ENCODE measurements at places on chromosomes 5 and 9.

- DNase-seq: no peak
Measured at GRCh38 chr5:85741972-85742371, 875.8 kb upstream of the COX7C start.

- DNase-seq: no peak
Measured at GRCh38 chr5:163889369-163889768, 383.9 kb downstream of the MAT2B start.

DNA sequence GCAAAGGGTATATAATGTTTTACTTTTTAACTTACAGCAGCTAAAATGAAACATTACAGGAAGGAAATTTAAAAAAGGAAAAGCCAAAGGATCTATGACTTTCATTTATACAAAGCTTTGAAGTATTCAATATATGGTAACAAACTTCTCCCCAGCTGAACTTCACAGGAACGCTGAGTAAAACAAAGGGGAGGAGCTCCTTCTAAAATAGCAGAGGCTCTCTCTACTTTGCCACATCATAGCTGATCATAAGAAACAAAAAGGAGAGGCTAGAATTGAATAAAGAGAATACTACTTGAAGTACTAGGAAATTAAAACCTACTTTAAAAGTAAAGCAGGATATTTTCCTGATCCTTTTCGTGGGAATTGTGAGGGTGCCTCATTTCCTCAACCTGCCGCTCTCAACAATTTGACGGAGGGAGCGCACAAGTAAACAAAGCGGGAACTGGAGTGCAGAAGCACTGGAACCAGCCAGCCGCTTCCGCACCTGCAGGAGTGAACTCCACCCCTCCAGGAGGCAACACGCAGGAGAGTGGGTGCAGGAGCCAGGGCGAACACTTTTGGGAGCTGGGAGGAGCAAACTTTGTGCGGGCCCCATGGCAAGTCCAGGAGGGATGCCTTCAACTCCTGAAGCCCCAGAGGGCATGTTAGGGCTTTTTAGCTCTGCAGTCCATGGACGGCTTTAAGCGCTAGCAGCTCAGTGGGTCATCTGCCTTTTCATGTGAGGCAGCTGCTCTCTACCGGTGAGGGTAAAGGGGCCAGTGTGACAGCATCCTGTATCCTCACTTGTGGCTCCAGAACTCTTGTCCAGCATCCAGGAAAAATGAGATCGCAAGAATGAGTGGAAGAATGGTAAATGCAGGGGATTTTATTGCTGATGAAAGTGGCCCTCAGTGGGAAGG is 757.4 kb downstream of the PTPRD start:
- DNase-seq: no peak

DNA sequence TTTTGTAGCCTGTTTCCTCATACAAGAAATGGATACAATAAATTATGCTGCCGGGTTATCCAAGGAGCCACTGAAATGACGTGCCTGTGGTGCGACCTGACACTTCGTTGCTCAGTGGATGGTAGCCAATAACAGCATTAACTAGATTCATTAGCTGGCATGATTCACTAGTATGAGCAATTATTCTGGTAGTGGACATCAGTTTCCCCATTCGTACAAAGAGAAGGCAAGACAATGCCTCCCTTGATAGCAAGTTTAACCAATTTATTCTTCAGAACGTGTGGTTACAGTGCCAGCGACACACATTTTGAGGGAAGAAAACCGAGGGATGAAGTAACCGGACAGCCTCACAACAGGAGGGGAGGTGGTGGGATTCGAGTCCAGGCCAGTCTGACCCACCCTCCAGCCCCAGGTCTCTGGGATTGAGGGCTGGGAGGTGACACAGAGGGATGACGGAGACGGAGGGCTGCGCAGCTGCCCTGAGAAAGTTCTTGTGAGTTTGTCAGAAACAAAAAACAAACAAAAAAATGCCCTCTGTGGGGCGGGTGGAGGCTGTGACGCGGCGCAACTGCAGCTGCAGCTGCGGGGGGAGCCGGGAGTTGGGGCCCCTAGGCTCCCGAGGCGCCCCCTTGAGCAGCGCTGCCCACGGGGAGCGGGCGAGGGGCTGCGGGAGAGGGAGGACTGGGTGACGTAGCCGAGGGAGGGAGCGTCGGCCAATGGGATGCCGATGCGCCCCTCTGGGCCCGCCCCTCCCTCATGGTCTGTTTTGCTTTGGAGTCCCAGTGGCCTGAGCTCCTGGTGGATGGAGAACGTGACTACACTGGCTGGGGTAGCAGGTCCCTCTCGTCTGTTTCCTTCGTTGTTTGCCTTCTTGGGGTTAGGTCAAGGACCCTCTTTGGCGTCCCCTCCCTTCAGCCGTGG is 10.9 kb downstream of the LHX2 start:
- DNase-seq: no peak

DNA sequence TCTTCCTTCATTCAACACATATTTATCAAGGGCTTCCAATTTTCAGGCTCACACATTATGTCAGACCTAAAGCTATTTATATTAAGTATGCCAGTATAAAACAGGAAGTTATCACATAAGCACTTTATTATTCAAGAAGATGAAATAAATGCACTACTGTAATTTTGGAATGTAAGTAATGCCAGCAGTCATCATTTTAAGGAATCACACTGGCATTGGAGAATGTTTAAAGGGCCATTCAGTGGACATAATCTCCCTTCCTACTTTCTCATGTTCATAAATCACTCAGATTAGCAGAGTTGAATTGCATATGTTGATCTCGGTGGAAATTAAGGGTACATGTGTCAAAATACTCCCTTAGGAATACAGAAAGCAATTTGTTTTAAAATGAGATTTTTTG is 164.4 kb downstream of the GIN1 start:
- no peak for DNase-seq

Data from lung (tissue), 17 donors.